ENCODE measurements at places on chromosomes 4 and X.

DNA sequence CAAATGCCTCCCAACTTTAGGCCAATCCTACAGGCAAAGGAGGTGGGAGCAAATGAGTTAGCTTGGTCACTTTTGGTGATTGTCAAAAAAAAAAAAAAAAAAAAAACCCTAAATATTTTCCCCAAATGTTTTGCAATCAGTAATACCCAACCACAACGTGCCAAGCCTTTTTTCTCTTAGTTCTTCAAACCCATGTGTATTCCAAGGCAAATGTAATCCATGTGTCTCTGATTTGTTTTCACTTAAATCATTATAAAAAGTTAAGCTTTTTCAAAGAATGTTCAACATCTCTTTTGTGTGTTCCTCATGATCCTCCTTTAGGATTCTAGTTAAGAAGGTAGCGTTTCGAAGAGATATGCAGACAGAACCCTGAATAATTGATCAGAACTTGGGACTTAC is 328.4 kb downstream of the PAPSS1 start:
- no peak for DNase-seq

DNA sequence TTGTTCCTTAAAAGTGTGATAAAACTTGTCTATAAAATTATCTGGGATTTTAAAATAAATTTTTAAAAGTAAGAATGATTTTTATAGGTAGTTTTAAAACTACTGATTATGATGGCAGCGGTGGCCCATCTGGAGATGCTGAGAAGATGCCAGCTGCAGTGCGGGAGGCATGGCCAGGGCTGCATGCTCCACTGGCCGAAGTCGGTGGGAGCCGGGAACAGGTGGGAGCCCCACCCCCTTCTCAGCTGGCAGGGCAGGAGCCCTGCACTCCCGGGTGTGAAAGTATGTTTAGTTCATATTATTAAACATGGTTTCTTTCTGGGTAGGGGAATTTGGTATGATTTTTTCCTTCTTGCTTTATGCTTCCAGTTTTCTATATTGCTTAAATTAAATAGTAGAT is 63.8 kb downstream of the CORIN start:
- DNase-seq, result peak; percentile 4

DNA sequence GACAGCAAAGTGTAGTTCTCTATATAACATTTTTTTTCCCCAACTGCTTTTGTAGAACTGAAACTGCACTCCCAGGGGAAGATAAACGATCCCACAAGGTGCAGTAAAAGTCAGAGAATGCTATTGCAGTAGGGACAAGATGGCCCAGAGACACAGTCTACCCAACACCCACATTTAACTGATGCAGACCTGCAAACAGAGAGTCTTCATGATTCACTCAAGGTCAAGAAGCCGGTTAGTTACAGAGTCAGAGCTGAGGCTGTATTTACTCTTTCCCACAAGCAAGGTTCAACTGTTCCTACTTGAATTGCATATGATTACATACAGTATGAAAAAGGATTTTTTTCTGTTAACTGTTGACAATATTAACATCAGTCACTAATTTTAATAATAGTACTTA is 654.6 kb downstream of the IL1RAPL1 start:
- no peak for DNase-seq

DNA sequence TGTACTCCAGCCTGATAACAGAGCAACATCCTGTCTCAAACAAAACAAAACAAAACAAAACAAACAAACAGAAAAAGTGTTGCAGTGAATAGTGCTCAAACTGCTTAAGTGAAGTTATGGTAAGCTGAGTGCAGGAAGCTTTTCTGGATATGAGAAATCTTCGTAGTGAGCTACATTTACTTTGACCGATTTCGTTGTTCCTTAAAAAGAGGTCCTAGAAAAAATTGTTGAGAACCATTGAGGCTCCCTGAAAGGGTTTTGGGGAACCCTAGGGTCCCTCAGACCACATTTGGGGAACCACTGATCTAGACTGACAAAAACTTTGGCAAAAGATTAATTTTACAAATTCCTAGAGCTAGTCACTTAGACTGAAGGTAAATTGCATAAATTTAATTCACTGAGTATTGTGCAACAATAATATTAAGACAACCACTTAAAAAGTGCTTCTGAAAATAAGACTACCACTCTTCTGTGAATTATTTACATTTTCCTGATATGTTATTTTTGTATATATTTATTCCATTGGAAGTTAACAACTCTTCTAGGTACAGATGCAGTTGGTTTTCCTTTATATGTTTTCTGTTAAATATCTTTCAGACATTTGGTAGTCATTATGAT is 149.6 kb downstream of the FHIP1A start:
- DNase-seq, result no peak

DNA sequence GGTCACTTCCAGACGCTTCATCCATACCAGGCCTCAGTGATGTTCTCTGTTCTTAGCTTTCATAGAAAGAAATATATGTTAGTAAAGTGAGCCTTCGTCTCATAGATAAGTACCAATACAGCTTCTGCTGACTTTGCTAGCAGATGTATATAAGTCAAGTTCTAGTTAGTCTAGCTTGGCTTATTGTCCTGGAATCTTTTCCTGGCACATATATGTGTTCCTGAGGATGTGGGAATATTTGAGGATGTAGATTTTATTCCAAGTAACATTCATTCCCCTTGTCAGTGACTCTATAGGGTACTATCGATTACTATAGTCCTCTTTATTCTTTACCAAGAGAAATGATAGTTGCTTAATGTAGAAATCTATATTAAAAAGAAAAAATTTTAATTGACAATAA is 135.2 kb upstream of the FAM9C start:
- DNase-seq, result no peak

DNA sequence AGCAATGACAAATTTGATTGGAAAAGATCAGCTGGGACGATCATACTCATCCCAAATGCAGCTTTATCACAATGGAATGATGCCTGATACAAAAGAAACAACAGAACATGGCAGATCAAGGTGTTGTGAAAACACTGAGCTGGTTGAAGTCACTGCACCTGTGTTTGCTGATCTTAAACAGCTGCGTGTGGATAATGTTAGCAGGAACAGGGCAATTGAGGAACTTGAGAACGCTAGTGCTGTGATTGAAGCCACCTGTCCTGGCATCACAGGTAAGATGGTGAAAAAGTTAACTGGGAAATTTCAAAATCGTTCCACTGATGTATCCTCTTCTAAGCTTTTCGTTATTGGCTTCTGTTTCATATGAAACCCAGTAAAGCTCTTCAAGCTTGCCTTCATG is 27.4 kb upstream of the SOD3 start:
- no peak for DNase-seq

DNA sequence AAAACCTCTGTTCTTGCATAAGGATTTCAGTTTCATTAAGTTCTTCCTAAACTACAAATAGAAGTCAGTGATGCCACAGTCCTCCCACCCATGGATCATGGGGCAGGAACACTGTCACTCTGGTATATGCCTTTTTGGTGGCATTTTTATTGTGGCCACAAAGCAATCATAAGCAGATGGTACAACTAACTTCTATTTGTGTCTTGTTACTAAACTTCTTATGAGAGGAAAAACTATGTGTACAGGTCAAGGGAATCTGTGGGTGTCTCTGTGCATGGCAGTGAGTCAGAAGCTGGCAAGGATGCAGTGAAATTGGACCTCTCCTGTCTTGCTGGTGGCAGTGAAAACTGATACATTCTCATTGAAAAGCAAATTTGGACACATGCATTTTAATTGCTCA is 245.0 kb upstream of the GPC4 start:
- no peak for DNase-seq

DNA sequence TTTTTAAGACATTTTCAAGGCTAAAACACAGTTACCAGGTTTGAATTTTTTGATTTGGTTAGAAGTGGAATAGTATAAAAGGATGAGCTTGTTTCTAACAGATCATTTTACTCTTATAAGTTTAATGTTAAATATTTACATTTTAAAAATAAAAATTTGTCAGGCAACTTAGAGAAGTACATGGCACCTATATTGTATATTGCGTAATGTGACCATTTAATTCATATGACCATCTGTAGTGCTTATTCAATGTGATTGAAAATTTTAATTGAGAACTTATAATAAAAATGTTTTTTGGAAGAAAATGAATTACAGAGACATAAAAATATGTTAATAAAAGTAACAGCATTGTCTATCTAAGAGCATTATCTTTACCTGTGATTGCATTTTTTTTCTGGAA is 1632.4 kb downstream of the RPA4 start:
- no peak for DNase-seq

GRCh38 chrX:13090027-13090338 is 45.6 kb upstream of the FAM9C start:
- DNase-seq, result no peak

- peak; percentile 50 for DNase-seq
These were observed 25.5 kb upstream of the MORC4 start for GRCh38 chrX:107025545-107025944.

GRCh38 chr4:176538217-176538925 is 218.6 kb downstream of the SPCS3 start:
- no peak for DNase-seq

DNA sequence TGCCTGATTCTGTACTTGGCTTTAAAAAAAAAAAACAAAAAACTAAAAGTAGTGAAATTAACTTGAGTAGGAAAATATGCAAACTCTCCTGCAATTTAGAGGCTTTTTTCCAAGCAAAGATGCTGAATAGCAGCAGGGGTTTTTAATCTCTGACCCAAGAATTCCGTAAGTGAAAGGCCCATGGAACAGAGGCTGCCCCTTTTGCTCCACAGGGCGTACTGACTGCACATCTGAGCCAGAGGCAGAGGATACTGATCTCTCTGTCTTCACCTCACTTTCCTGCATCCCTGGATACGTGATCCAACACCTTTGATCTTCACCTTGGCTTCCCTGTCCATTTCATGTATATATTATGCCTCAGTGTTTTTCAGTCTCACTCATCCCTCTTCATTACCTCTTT is 3.9 kb downstream of the FAM149A start:
- peak; percentile 67 for DNase-seq

DNA sequence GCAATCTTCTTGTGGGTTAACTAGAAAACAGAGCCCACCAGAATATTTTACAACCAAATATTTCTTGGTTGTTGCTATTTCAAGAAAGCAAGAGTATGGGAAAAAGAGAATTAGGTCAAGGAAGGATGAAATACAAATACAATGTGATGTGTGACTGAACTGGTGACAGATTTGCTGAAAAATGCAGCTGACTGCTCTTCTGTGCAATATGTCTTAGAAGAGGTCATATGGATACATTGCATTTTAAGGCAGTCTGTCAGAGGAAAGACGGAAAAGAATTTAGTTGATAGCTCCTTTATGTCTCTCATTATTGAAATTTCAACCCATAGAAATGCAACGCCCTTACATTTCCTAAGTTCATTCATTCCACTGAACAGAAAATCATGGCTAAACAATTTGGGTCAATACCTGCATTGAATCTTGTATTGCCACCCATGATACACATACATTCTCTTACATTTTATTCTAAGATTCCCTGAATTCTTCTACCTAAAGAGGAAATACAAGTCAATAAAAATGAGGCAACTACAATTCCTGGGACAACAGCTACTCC is 423.1 kb downstream of the ADAM29 start:
- DNase-seq, result no peak

GRCh38 chr4:15690020-15690809 is 8.6 kb downstream of the FAM200B start:
- DNase-seq, result peak; percentile 76

DNA sequence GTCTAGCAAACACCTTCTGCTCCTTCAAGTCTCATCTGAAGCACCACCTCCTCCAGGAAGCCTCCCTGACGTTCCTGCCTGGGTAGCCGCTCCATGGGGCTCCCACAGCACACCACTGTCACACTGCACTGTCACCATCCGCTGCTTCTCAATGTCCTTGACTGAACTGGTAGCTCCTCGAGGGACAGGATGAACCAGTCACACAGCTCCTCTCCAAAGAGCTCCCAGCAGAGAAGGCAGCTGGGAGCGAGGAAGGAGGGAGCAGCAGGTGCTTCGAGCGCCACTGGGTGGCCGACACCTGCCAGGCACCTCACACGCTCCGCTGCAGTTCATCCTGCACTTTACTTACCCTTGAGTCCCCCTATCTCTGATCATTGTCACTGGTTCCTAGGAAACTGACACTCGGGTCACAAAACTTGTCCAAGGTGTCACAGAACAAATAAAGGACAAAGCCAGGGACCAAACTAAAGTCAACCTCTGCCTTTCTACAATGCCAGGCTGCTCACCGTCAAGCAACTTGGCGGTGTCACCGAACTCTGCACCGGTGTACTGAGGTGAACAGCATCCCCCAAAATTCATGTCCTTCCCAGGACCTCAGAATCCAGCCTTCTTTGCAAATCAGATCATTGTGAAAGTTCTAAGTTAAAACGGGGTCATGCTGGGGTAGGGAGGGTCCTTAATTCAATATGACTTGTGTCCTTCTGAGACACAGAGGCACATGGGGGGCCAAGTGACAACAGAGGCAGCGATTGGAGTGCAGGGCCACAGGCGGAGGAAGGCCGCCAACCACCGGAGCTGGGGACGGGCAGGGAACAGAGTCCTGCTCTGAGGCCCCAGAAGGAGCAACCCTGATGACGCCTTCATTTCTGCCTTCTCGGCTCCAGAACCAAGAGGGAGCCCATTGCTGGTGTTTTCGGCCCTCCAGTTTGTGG is 5.5 kb upstream of the S100P start:
- DNase-seq, result no peak

DNA sequence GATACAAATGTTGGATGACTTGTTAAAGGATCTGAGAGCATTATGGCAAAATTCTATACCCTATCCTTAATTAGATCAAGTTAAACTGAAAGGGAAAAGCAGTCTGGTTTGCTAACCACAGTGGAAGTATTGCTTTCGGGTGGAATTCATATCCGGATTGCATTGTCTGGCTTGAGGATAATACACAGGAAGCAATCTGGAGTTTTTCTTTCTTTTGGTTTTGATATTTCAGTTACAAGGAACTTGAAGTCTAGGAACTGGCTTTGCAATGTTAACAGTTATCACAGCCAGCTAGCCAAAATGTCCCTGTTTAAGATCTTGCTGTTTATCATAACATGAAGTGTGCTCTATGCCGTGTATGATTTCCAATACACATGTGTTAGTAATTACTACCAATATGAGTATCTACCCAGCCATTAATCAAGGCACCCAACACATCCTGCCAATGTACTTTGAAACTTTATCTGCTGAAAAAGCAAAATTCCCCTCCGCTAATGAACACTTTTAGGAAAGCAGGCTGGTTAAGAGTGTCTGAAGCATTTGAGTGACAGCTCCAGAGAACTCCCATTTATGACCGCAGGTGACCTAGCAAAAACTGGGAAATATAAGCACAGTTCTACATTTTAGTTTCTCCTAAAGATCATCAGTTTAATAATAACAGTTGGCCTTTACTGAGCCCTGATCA is 146.4 kb downstream of the PALLD start:
- DNase-seq, result no peak

DNA sequence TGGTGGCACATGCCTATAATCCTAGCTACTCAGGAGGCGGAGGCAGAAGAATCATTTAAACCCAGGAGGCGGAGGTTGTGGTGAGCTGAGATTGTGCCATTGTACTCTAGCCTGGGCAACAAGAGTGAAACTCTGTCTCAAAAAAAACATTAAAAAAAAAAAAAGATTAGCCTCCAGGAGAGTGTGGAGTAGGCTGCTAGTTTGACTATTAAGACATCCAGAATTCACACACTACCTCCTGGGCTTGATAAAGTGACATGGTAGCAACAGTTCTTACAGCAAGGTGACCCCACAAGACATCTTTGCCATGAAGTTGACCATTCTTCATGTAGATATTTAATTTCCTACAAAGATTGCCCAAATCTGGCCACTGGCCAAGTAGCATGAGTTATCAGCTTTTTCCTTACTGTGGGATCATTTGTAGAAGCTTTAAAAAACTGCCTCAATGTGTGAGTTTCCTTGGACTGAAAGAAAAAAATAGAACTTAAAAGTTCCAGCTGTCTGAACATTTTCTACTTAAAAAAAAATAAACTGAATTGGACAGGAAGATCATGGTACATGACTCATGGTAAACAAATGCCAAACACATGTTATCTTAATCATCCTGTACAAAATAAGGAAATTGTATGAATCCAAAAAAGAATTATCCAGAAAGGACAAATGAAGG is 35.3 kb upstream of the SPRY1 start:
- DNase-seq, result no peak

Measured in neural progenitor cell (in vitro differentiated cells).